ENCODE measurements at places on chromosomes 3 and 15.

DNA sequence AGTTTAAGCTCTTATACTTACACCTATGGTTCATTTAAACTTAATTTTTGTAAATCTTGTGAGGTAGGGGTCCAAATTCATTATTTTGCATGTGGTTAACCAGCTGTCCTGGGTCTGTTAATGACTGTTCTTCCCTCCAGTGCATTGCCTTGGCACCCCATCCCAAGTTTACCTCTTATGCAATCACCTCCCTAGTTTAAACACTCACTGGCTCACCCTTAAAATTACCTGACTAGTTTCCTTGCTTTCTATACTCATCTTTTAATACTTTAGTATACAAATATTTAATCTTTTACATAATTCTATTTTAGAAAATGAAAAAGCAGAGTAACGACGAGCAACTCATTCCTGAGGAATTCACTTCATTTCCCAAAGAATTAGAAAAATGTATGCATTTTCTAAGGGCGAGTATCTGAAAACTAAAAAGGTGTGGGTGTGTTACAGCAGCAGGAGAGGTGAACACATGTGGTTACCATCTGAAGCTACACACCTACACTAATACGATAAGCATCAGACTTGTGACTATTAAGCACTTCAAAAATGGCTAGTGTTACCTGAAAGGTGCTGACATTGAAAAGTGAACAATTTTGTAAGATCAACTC lies 33.7 kb downstream of the TJP1 start:
- no peak overlapping the region for H3K4me3 ChIP-seq
- no peak for DNase-seq
- no peaks in the 10 kb centered on the region for H3K4me1 ChIP-seq

DNA sequence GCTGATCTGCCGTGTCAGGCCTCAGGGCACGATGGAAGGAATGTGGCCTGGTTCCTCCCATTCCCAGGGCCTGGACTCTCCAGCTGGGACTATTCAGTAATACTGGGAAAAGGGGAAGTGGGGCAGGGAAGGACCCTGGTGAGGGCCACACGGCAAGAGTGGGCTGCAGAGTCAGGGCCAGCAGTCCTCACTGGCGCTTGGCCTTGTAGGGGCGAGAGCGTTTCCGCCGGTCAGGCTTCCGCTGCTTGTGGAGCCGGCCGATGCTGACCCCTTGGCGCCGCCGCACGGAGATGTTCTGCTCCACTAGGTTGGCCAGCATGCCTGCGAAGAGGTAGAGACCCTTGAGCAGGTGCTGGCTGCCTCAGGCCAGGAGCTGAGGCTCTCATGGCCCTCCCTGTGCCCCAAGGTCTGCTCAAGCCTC lies 42.8 kb downstream of the SEMA3G start:
- H3K27me3 ChIP-seq = no peaks in the 10 kb centered on the region
- no peak overlapping the region for H3K27ac ChIP-seq
- H3K36me3 ChIP-seq = peaks cover 59% of the 10 kb centered on the region
- no peak for DNase-seq
- H3K4me1 ChIP-seq = peaks cover 4% of the 10 kb centered on the region
- no peak overlapping the region for H3K4me3 ChIP-seq

DNA sequence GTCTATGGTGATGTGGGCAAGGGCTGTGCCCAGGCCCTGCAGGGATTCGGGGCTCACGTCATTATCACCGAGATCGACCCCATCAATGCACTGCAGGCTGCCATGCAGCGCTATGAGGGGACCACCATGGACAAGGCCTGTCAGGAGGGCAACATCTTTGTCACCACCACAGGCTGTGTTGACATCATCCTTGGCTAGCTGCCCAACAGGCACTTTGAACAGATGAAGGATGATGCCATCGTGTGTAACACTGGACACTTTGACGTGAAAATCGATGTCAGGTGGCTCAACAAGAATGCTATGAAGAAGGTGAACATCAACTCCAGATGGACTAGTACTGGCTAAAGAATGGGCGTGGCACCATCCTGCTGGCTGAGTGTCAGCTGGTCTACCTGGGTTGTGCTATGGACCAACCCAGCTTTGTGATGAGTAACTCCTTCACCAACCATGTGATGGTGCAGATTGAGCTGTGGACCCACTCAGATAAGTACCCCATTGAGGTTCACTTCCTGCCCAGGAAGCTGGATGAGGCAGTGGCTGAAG lies 6.1 kb upstream of the USP8 start:
- no peak overlapping the region for H3K27ac ChIP-seq
- no peak for DNase-seq

- H3K27ac ChIP-seq = no peak overlapping the region
- H3K4me3 ChIP-seq = no peak overlapping the region
- no peaks in the 10 kb centered on the region for H3K27me3 ChIP-seq
- H3K4me1 ChIP-seq = no peaks in the 10 kb centered on the region
- no peaks in the 10 kb centered on the region for H3K36me3 ChIP-seq
These were observed 11.9 kb upstream of the TM4SF4 start for GRCh38 chr3:149462581-149463011.

GRCh38 chr3:12044860-12045259 lies 40.7 kb downstream of the SYN2 start:
- DNase-seq = no peak
- peaks cover 31% of the 10 kb centered on the region for H3K27me3 ChIP-seq
- H3K4me3 ChIP-seq = no peak overlapping the region
- no peaks in the 10 kb centered on the region for H3K36me3 ChIP-seq

- H3K27me3 ChIP-seq = no peaks in the 10 kb centered on the region
- DNase-seq = no peak
- H3K27ac ChIP-seq = no peak overlapping the region
- no peak overlapping the region for H3K4me3 ChIP-seq
These were observed 49.8 kb downstream of the ZDHHC3 start for GRCh38 chr3:44926172-44926571.

GRCh38 chr3:122003112-122003511 lies 18.9 kb downstream of the ILDR1 start:
- no peaks in the 10 kb centered on the region for H3K36me3 ChIP-seq
- H3K4me3 ChIP-seq = no peak overlapping the region
- peaks cover 7% of the 10 kb centered on the region for H3K4me1 ChIP-seq

DNA sequence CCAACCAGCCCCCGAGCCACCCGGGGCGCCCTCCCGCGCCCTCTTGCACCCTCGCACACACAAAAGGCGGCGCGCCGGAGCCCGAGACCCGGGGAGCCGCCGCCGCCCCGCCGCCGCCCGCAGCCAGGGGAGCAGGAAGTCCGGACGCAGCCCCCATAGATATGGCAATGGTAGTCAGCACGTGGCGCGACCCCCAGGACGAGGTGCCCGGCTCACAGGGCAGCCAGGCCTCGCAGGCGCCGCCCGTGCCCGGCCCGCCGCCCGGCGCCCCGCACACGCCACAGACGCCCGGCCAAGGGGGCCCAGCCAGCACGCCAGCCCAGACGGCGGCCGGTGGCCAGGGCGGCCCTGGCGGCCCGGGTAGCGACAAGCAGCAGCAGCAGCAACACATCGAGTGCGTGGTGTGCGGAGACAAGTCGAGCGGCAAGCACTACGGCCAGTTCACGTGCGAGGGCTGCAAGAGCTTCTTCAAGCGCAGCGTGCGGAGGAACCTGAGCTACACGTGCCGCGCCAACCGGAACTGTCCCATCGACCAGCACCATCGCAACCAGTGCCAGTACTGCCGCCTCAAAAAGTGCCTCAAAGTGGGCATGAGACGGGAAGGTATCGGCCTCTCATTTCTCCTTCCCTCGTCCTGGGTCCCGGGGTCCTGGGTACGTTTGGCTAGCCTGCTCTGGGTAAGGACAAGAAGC lies 1.6 kb downstream of the NR2F2 start:
- no peaks in the 10 kb centered on the region for H3K4me1 ChIP-seq
- no peaks in the 10 kb centered on the region for H3K27me3 ChIP-seq
- peak overlapping the region; percentile 93 for H3K27ac ChIP-seq
- no peak for DNase-seq
- H3K36me3 ChIP-seq = peaks cover 23% of the 10 kb centered on the region
- H3K4me3 ChIP-seq = peak overlapping the region; percentile 45

DNA sequence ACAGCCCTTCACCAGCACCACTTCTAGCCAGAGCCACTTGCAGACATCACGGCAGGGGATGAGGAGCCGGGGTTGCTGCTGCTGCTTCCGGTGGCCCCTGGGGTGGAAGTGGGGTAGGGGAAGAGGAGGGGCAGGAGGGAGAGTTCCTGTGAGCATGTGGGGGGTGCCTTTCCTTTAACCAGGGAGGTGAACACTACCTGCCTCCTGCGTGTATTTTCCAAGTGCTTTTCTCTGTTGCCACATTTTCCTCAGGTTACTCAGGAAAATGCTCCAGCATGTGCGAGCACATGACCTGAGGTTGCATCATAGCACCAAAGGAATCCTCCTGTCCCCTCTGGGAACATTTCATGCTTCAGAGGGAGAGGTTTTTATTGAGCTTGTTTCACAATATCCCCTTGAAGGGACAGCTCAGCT lies 12.2 kb upstream of the SACM1L start:
- no peak overlapping the region for H3K4me3 ChIP-seq
- DNase-seq = no peak
- peaks cover 11% of the 10 kb centered on the region for H3K4me1 ChIP-seq
- no peaks in the 10 kb centered on the region for H3K27me3 ChIP-seq
- H3K27ac ChIP-seq = peak overlapping the region; percentile 63

- H3K27ac ChIP-seq = peak overlapping the region; percentile 100
- no peaks in the 10 kb centered on the region for H3K27me3 ChIP-seq
- DNase-seq = no peak
- H3K4me3 ChIP-seq = peak overlapping the region; percentile 81
These were observed 4.0 kb downstream of the B2M start for GRCh38 chr15:44715142-44715796.

- H3K27ac ChIP-seq = no peak overlapping the region
- H3K27me3 ChIP-seq = no peaks in the 10 kb centered on the region
- H3K4me1 ChIP-seq = peaks cover 20% of the 10 kb centered on the region
- H3K36me3 ChIP-seq = no peaks in the 10 kb centered on the region
- peak overlapping the region; percentile 31 for H3K4me3 ChIP-seq
- DNase-seq = no peak
These were observed 1.3 kb downstream of the CACNA1D start for GRCh38 chr3:53495520-53496391.

DNA sequence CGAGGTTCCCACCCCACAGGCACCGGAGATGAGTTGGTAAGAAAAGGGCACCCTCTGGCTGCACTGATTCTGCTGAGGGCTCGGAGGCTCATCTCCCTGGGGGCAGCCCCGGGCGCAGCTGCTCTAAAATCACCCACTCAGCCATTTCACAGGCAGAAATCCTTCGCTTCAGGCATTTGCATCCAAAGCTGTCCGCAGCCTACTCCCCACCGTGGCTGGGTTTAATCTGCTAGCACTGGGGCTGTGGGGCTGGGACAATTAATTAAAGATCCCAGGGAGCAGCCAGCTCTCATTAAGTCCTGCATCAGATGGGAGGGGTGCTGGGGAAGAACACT lies 104.3 kb upstream of the PRR20G start:
- H3K4me3 ChIP-seq = no peak overlapping the region
- no peak overlapping the region for H3K27ac ChIP-seq
- H3K4me1 ChIP-seq = no peaks in the 10 kb centered on the region
- no peak for DNase-seq

GRCh38 chr3:98772022-98772421 lies 8.9 kb downstream of the ST3GAL6 start:
- DNase-seq = no peak
- H3K36me3 ChIP-seq = no peaks in the 10 kb centered on the region
- no peaks in the 10 kb centered on the region for H3K27me3 ChIP-seq

GRCh38 chr3:134357914-134358811 lies 16.1 kb downstream of the AMOTL2 start:
- H3K27ac ChIP-seq = peak overlapping the region; percentile 69
- H3K27me3 ChIP-seq = no peaks in the 10 kb centered on the region
- DNase-seq = no peak
- no peak overlapping the region for H3K4me3 ChIP-seq
- H3K36me3 ChIP-seq = peaks cover 52% of the 10 kb centered on the region

DNA sequence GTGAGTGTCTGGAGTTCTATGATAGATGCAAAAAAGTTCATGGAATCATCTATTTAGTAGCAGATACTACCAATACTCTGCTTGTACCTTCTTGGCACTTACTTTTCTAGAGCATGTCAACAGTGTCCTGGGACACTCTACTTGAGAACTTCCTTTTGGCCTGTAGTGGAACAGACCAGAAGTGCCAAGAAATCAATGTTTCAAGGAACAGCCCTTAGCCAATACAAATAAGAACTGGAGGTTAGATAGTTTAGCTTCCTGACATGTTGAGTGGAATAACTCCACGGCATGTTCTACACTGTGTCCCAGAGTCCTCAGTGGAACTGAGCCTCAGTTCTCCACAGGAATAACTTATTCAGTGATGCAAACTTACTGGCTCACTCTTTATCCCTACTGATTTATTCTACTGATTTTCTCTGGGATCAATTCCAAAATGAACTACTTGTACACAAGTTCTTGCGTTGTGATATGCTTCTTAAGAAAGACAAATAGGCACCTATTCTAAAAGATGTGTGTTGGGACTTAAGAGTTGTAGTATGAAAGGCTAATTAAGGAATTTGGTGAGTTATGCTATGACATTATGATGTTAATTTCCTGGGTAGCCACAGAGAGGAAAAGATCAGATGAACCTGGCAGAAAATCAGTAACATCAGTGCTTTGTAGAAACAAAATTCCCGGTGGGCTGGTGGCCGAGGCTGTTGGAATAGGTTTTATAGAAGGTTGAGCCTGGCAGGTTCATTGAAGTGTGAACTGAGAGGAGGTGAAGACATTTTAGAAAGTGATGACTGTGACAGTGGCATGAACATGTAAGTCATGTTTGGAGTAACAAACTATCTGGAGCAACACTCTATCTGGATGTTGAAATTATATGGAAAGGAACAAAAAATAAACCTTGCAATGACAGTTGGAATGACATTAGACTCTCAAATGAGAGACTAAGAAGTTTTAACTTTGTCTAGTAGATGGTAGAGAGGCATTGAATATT lies 101.8 kb upstream of the RBMS3 start:
- no peak for DNase-seq
- H3K4me3 ChIP-seq = no peak overlapping the region
- no peak overlapping the region for H3K27ac ChIP-seq
- no peaks in the 10 kb centered on the region for H3K27me3 ChIP-seq

DNA sequence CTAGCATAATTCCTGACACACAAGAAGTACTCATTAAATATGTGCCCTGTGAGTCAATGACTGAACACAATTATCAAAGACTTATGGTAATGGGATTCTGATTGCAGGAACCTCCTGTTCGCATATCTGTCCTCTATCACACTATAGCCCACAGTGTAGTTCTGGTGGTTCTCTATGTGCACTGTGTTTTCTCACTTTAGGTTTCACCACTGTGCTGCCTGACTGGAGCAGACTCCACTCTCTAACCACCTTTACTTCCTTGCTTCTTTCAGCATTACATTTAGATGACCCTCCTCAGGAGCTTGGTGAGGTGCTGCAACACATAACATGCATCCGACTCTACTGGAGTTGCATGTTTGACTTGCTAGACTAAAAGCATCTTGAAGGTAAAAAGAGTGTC lies 777.1 kb downstream of the SQOR start:
- H3K4me3 ChIP-seq = no peak overlapping the region
- H3K36me3 ChIP-seq = no peaks in the 10 kb centered on the region
- DNase-seq = no peak
- no peaks in the 10 kb centered on the region for H3K4me1 ChIP-seq
- H3K27me3 ChIP-seq = no peaks in the 10 kb centered on the region

GRCh38 chr3:160159806-160160205 lies 65.4 kb upstream of the C3orf80 start:
- DNase-seq = no peak
- no peaks in the 10 kb centered on the region for H3K36me3 ChIP-seq
- H3K27me3 ChIP-seq = no peaks in the 10 kb centered on the region
- H3K4me1 ChIP-seq = no peaks in the 10 kb centered on the region

All from esophagus squamous epithelium (tissue), 5 donors.